CD4-positive, alpha-beta T cell treated with Interleukin-15 for 1 hour (primary cell): ENCODE measurements at places on chromosomes 2 and 18.

DNA sequence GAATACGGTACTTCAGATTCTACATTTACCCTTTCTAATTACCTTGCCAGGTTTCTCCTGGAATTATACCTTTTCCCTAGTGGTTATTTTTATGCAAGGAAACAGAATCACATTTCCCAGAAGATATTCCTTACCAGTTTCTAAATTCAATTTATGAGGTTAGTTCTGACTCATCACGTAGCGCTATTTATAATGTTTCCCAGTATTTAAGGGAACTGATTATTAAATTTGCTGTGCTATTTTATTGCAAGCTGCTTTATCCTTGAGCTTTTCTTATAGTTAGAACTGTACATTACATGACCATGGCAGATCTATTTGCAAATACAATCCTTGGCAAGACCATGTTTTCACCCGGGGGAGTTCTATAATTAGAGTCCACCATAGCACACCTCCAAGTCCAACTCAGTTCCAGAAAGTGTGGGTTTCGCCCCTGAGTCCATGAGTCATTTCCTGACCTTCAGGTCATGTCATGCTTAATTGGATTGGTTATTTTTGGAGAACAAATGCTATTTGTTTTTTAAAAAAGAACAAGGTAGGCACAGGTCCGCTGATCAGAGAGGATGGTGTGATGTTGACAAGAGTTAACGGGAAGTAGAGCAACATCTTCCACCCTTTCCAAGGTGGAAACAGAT, 126.6 kb downstream of the ZNF532 start:
- DNase-seq = no peak

DNA sequence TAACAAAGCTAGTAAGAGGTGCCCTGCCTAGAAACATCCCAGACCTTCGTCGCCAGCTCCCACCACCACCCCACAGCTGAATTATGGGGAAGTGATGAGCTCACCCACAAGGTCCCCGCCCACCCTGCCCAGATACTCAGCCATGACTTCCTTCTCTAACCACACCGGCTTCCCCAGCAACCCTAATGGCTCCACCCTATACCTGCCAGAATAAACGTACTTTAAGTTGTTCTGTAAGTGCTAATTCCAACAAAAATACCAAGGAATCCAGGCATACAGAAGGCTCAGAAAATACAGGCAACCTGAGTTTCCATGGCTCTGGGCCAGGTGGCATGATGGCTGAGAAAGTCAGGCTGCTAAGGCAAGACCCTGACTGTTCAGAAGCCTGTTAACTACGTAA, 39.1 kb downstream of the TMEM163 start:
- peak; percentile 54 for DNase-seq

DNA sequence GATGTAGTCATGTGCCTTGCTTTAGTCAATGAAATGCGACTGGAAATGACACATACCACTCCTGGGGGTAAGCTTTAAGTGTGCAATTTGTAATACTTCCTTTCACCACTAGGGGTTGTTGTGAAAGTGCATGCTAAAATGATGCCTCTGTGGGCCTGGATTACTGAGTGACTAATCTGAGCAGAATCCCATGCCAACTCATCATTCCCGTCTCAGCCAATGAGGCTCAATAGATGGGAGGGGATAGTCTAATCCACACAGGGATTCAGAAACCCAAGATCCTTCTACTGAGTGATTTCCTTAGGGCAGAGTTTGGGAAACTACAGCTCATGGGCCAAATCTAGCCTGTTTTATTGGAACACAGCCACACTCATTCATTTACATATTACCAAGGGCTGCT, 54.0 kb downstream of the HRH4 start:
- DNase-seq = no peak

GRCh38 chr2:49490710-49491109, 336.4 kb upstream of the FSHR start:
- no peak for DNase-seq

- DNase-seq = peak; percentile 42
Observed at GRCh38 chr2:119387381-119388129, 20.8 kb downstream of the DBI start.

- no peak for DNase-seq
Observed at GRCh38 chr2:69238449-69239031, 148.5 kb downstream of the GFPT1 start.

DNA sequence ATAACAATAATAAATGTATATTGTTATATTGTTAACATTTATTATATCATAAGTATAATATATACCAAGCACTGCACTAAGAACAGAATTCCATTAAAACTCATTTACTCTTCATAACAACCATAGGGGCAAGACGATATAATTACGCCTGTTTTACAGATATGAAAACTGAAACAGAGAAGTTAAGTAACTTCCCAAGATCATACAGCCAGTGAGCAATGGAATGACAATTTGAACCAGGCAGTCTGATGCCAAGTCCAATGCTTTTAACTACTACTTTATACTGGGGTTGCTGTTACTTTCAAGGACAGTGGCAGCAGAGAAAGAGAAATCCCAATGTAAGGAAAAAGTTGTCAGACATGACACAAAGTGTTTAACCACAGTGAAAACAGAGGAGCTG, 338.8 kb upstream of the ID2 start:
- DNase-seq = no peak
